Activated naive CD8-positive, alpha-beta T cell treated with anti-CD3 and anti-CD28 coated beads, Interleukin-2, amount 50 U/mL, for 24 hours (primary cell): ENCODE measurements at places on chromosomes 1 and 21.
A peak's percentile ranks its signal among the peaks of the same experiment; 100 is the strongest.

DNA sequence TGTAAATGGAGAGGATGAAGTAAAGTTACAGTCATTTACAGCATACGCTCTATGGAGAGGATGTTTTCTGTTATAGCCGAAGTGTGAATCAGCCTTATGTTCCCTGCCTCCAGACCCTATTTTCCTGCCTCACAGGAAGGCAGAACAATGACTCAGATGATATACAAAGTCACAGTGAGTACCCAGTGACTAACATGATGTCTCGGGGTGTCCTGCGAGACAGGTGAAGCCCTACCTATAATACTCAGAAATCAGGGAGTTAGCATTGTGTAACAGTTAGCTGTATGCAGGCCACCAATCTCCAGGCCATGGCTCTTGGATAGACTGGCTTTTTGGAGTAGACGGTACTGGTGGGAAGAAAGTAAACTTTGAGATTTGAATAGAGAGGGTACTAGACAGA, 55.6 kb upstream of the FBXO28 start:
- DNase-seq = no peak

DNA sequence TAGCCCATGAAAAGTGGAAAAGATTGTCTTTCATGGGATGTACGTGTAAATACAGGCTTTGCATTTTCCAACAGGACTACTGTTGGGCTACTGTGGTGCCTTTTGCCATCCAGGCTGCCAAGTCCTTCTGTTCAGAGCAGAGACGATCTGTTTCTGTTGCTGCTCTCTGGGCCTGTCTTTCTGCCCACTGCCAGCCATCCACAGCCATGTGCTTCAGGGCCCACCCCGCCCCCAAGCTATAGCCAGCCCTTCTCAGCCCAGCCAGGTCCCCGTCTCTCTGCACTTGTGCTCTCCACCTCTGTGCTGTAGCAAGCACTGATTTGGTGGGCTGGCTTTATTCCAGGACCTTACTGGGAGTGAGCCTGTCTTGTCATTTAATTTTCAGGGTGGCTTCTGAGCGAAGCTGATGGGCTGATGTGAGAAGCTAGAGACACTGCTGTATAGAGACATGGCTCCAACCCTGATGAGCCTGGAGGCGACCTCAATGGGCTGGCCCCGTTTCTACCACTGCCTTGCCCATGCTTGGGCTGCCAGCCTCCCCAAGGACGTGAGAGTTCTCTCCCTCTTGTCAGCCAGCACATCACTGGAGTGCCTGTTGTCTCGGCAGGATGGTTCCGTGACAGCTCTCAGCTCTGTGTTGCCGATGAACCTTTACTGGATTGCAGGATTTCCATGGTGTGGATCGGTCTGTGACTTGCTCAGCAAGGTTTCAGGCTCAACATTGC, 137.8 kb downstream of the PEX14 start:
- no peak for DNase-seq

DNA sequence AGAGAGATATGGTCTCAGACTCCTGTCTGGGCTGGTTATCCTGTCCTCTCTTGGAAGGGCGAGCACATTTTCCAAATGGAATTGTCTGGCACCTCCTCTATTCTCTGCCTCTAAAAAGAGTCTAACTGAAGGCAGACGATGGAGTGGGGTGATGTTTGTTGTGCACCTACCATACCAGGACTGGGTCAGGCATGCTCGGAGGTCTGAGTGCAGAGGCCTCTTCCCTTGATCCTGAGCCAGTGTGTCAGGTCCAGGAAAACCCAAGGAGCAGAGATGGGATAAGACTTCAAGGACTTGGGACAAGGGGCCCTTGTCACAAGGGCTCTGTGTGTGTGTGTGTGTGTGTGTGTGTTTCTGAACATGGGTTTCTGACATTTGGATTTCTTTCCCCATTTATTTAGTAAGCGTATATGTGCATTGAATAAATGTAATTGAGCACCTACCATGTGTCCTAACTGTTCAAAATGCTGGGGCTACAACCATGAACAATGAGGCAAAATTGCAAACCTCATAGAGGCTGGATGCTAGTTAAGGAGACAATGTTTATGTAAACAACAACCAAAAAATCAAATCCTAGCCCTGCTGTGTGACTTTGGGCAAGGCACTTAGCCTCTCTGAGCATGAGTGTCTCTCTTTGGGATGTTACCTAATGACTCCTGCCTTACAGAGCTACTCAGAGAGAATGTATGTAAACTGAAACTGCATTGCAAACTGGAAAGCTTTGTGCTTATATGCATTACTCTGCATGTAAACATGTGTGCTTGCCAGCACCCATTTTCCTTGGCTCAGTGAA, 276.3 kb downstream of the FOXD2 start:
- no peak for DNase-seq

DNA sequence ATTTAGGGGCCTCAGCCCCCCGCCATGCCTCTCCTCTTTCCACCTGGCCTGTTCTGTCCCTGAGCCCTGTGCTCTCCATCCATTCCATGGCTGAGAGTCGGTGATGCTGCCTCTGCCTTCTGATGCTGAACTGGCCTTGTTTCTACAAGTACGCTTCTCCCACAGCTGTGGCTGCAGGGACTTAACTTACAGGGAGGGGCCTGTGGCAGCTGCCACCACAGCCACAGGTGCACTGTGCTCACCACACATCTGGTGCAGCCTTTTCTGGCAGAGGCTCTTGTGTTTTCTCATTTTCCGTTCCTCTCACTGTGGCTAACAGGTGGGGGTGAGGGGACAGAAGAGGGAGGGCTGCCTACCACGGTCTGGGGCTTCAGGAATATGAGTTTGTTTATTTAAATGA, 4.2 kb downstream of the FMO1 start:
- no peak for DNase-seq

DNA sequence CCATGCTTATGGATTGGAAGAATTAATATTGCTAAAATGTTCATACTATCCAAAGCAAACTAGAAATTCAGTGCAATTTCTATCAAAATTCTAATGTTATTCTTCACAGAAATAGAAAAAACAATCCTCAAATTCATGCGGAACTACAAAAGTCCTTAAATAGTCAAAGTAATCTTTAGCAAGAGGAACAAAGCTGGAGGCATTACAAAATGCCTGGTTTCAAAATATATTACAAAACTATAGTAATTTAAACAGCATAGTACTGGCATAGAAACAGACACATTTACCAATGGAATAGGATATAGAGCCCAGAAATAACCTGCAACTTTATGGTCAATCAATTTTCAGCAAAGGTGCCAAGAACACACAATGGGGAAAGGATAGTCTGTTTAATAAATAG, 3.8 kb downstream of the CTSS start:
- DNase-seq = no peak

DNA sequence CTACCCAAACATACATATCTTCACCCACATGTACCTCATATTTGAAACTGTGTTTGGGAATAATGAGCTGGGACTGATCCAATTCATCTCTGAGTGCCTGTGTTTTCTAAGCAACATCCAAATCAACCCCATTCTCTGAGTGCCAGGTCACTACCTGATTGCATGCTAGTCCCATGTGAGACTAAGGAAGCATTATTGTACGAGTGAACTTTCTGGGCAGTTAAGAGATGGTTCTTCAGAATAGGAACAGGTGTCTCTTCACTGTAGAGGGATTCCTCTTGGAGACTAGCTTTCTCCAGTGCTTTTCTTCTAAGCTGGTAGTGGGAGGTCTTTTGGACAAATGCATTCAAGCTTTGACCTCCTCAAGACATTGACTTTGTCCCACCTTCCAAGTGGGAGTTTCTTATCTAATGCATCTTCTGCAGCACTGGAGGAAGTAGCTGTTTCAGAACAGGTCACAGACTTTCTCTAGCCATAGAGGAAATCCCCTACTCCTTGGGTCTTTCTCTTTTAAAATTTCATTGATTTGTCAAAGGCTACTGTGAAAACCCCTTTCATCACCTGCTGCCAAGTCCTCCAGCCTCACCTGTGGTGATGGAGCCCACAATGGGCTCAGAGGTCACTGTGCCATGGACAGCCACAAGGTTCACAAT, 172.0 kb upstream of the KIAA0040 start:
- DNase-seq = no peak

GRCh38 chr21:36471254-36471723, 8.6 kb downstream of the CLDN14 start:
- no peak for DNase-seq

GRCh38 chr1:27203946-27204345, 30.5 kb upstream of the WDTC1 start:
- DNase-seq = no peak

DNA sequence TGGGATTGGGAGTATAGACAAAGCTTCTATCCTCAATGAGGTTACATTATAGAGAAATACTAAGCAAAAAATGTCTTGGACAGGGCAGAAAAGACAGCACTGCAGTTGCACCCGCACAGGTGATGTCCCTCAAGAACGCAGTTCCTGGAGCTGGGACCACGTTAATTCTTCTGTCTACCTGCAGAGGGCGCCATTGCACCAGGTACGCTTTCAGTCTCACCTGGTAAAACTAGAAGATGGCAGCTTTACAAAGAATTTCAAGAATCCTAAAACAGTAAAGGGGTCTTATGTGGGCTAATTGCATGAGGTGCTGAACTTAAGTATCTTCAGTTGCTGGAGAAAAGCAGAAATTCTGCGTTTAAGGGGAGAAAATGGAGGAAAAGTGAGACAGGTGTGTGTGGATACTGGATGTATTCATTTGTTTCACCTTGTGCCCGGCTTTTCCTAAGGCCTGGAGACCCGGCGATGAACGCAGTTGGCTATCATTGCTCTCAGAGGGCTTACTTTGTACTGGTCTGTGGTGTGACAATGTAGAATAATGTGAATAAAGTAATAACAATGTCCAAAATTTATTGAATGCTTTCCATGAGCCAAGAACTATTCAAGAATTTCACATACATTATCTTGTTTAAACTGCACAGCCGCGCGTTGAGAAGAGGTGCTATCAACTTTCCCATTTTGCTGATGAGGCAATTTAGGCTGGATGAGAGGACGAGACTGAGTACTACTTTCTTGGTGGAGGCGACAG, 276.3 kb upstream of the GREM2 start:
- peak; percentile 20 for DNase-seq

DNA sequence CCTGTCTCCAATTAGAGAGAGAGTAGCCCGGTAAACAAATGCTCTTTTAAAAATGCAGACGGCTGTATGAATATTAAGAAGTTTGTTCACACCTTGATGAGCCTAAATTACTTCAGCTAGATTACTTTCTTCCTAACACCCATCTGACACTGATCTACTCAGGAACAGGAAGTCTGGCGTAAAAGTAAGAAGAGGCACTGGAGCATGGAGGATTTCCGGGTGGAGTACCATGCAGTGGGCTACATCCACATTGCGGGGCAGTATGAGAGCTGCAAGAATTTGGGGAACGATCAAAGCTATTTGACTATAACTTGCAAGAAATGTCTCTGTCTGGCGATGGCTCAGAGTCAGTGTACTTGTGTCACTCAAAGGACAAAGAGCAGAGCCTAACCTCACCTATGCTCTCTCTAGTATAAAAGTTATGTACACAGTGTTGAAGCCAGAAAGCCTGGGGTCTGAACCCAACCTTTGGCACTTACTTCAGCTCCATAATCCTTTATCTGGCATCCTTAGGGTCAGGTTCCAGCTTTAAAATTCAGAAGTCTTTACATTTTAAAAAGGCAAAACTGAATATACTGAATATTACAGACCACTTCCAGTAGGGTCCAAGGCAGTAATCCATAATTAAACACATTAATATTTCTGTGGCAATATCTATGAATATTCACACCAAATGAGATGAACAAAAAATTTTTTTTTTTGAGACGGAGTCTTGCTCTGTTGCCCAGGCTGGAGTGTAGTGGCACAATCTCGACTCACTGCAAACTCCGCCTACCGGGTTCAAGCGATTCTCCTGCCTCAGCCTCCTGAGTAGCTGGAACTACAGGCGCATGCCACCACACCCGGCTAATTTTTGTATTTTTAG, 7.9 kb upstream of the GNPAT start:
- no peak for DNase-seq

GRCh38 chr1:21384620-21385019, 55.3 kb upstream of the NBPF3 start:
- no peak for DNase-seq

DNA sequence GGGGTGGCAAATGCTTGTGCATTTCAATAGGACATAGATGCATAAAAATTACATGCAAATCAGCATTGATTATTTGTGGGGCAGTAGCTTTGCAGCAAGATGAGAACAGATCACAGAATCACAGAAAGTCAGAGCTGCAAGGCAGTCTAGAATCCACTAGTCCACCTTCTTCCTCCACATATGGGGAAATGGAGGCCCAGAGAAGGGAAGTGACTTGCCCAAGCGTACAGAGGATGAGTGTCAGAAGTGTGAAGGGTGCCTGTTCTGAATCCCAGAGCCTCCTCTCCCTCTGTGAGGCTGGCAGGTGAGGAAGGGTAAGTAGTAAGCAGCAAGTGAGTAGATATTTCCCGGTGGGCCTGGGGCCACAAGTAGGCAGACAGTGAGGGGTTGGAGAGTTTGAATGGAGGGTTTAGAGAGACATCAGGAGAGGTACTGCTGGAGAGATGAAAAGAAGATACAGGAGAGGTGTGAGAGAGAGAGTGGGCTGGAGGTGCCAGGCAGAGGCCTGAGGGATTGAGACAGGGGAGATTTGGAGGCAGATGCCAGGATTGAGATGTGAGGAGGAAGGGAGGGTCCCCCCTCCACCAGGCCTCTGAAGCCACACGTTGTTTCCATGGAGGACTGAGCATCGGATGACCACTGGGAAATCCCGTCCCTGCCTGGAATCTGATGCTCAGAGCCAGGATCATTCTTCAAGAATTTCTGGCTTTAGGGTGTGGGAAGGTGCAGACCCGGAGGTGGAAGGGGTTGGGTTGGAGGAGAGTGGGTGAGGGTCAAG, 4.8 kb upstream of the MYOG start:
- no peak for DNase-seq

DNA sequence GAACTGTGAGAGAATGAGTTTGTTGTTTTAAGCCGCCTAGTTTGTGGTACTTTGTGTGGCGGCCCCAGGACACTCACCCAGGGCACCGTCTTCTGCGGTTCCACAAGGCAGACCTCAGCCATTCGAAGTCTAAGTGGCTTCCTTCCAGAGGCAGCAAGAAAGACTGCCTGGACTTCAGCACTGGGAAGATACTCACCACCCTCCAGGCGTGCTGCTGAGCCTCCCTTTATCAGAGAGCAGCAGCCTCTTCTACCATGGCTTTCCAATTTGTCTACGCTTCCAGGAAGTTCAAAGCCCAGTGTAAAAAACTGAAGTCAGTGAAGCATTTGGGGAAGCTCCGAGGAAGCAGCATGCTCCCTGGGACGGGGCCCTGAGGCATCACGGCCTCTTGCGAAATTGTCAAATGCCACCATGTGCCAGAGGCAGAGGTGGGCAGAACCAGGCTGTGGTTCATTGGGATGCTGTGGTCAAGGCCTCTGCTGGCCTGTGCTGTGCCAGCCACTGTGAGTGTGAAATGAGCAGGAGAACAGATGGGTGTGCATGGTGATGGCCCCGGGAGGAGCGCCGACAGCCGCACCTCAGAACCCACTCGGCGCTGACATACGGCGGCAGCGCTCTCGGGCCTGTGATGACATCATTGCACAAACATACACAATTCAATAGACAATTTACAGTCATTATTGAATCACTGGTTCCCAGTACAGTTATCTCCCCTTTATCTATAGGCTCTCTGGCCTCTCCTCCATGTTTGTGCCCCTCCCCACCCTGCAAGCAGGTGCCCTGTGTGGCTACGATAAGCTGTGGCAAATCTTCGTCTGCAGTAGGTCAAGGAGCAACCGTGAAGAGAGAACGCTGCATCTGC, 110.4 kb downstream of the PDE9A start:
- DNase-seq = no peak

GRCh38 chr1:236307435-236307834, 25.7 kb upstream of the ERO1B start:
- DNase-seq = no peak

GRCh38 chr1:92851729-92852128, 19.9 kb downstream of the RPL5 start:
- DNase-seq = no peak
